Left ventricle myocardium superior (tissue), 1 donor: ENCODE measurements at places on chromosomes 16 and 17. TPM values are rescaled to one million over a fixed set of nuclear protein-coding genes. Genes with fewer than 3 reads are reported as not detected.

Gene CD2BP2
- total RNA-seq = 29.3 TPM

Gene PKD1
- 92.9 TPM for total RNA-seq

Gene CLEC18A
- total RNA-seq = 0.27 TPM

Gene MYO15A
- 0.45 TPM for total RNA-seq

Gene RAP1GAP2
- 48.9 TPM for total RNA-seq

Gene KRT16
- total RNA-seq = not detected

Gene CYB5D1
- total RNA-seq = 25.6 TPM

Gene KRTAP1-5
- not detected for total RNA-seq

Gene RSKR
- total RNA-seq = 4.0 TPM

Gene KRTAP4-1
- total RNA-seq = not detected

Gene NEURL4
- 34.7 TPM for total RNA-seq

- DNase-seq = no peak
These were observed 193.0 kb downstream of the SPECC1 start for GRCh38 chr17:20202141-20202621.

- no peak for DNase-seq
These were observed 20.5 kb upstream of the SPACA3 start for GRCh38 chr17:32971171-32971570.

DNA sequence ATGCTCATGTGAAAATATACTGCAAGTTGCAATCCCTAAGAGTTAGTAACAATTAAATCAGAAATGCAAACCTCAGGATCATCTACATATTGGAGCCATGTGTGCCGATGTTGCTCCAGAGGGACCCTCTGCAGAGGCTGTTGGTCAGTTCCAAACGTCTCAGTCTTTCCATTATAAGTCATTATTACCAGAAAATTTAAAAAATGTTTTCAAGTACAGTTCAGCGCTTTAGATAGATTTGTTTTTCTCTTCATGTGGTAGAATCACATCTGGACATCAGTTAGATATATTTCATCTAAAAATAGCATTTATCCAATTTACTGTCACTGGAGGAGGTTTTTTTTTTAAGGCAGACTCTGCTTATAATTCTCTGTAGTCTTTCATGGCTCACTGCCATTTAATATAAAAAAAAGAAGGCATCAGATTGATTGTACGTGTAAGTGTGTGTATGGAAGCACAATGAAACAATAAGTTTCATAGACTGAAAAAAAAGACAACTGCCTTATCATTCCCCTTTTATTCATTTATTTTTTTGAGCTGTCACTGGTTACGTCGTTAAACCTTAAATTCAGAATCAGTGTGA, 46.1 kb upstream of the MARCHF10 start:
- DNase-seq = no peak

DNA sequence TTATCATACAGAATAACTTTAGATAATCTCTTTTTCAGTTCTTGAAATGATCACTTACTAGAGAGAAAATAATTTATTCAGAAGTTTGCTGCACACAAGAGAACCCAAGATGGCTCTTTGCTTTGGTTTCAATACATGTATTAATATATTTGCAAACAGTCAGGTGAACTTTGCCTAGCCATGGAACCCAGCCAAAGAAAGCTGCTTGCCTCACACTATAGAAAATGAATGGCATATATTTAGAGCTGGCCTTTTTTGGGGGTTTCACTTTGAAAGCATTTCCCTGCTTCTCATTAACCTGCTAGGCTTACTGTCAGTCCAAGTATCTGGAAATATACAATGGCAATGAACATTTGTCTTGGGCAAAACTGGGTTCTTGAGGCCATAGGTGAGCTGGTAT, 75.3 kb downstream of the MRTFB start:
- DNase-seq = no peak

- peak; percentile 64 for DNase-seq
These were observed 32.2 kb downstream of the ACTG1 start for GRCh38 chr17:81480140-81481072.

DNA sequence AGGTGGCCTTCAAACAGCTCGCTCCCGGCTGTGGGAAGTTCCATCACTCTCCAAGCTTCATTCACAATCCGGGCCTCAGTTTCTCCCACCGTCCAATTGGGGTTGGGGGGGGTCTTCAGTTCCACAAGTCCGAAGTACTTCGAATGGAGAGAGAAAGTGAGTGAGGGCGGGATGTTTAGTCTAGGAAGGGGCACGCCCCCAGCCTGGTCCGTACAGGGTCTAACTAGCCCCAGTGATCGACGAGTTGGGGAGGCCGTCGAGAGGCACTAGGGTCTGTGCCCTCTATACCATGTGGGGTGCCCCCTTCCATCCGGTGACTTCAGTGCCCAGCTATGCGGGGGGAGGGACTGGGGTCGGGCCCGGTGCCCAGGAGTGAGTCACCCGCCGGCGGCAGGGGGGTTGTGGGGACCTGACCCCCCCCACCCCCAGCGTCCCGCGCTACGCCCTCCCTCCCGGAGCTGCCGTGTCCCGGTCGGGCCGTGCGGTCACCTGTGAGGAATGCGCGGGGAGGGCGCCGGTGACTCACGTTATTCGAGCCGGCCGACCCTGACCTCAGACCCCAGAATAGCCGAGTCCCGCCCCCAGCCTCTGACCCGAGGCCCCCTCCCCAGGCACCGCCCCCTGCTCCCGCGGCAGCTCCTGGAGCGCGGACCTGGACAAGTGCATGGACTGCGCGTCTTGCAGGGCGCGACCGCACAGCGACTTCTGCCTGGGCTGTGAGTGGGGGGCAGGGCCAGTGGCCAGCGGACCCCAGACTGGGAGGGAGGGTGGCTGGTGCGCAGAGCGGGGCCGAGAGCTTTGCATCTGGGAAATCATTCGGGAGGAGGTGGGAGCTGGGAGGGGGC, 658 bp downstream of the TNFRSF12A start:
- DNase-seq = peak; percentile 82

DNA sequence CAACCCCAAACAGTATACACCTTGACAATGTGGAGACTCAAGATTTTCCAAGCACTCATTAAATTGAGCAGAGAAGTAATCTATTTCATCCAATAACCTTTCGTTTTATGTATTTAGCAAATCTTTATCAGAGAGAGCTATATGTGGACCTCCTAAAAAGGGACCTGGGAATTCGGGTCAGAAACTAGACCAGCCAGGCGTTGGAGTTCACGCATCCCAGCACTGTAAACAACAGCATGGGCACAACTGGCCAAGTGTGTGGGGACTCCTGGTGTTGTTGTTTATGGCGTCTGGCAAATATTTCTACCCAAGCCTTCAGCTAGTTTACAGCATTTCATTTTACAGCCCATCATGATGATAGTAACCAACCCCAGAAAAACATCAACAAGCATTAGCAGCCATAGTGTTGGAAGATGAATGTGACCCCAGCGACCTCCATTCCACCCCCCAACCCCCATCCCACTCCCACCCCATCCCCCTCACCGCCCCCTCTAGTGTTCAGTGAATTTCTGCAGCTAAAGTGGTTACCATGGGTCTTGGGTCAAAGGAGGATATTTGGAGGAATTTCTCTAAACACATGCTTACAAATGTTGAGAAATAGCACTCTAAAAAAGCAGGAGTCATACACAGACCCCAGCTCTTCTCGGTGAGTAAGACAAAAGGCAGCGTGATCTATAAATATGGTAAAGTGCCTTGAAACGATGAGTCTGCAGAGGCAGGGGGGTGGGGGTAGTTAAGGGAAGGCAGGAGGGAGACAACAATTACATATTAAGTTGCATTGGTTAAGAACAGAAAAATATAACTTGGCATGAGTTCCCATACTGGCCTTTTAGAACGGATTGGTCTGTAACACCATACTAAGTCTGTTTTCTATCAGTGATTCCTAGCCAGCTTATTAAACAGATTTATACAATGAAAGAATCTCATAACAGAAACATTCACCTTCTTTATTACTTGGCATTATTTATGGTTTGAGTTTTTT, 91.4 kb upstream of the TBX2 start:
- no peak for DNase-seq

DNA sequence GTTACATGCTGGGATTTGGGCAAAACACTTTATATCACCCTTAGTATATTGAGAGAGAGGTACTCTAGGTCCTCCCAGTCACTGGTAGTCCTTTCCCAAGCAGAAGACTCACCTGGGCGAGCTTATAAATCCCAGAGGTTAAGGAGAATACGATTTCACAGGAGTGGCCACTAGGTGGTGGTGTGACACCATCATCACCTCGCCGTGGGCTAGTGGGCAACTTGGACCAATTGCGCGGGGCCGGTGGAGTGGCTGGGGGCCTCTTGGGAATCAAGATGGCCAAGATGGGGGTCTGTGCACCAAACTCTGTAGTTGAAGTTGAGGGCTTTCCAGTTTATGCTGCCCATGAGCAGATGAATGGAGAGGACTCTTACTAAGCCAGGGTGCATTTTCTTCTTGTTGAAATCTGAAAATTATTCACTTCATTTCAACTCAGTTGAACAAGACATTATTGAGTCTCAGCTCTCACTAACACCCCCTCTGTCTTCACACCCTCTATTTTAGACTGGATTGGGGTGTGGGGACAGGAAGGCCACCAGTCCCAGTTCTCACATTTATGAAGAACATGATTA, 38.2 kb upstream of the PIRT start:
- peak; percentile 33 for DNase-seq

DNA sequence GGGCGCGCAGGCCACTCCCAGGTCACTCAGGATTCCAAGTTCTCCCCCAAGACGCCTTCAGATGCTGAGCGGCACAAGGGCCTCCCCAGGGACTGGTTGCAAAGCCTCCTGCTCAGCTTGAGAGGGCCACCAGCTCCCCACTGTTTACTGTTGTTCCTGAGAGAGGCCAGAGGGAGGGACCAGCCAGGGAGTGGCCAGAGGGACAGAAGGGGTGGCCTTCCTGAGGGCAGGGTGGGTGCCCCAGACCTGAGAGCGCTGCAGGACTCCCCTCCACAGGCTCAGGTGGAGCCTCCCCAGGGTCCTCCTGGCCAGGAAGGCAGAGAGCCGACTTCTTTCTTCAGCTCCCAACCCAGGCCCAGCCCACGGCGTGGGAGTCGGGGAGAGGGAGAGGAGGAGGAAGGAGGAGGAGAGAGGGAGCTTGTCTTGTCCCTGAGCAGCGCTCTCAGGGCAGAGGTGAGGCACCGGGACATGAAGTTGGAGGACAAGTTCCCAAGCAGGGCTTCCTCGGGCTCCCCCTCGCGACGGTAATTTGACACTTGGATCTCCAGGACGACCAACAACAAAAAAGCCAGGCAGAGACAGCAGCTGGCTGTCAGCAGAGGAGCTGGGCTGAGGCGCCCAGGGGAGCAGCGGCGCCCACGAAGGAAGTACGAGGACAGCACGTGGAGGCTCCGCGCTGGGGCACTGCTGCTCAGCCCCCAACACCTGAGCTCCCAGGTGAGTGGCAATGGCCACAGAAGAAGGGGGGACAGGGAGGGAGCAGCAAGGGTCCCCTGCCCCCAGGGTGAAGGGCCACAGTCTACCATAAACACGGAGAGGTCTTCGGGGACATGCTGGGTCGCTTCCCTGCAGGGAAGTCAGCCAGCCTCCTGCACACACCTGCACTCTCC, 497 bp downstream of the SMIM5 start:
- peak; percentile 93 for DNase-seq

DNA sequence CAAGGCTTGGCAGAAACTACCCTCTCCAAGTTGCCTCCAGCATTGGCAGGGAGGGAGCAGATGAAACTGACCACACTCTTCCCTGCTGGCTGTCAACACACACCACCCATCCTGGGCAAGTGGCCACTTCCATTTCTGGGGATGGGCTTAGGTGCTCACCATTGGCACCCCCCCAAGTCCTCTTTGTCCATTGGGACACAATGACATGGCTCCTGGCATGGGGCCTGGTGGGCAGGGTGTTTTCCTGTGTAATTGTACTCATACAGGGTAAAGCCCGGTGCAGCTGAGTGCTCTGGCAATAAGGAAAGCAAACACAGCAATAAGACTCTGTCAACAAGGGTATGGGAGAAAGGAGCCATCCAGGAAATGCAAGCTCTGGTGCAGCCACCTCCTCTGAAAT, 22.6 kb downstream of the SCNN1B start:
- peak; percentile 68 for DNase-seq

DNA sequence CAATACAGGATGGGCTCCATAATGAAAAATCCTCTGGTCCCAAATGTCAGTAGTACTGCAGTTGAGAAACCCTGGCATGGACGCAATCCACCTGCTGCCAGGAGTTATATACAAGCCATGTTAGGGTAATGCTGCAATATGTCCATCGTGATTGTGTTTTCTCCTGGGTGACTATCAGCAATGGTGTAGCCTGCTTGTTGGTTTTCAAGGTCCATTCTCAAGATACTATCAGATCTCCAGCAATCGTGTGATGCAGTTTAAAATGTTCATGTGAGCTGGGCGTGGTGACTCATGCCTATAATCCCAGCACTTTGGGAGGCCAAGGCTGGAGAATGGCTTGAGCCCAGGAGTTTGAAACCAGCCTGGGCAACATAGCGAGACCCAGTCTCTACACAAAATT, 24.0 kb downstream of the ABCC1 start:
- DNase-seq = no peak

GRCh38 chr17:57833179-57833939, 16.5 kb downstream of the MRPS23 start:
- peak; percentile 68 for DNase-seq

DNA sequence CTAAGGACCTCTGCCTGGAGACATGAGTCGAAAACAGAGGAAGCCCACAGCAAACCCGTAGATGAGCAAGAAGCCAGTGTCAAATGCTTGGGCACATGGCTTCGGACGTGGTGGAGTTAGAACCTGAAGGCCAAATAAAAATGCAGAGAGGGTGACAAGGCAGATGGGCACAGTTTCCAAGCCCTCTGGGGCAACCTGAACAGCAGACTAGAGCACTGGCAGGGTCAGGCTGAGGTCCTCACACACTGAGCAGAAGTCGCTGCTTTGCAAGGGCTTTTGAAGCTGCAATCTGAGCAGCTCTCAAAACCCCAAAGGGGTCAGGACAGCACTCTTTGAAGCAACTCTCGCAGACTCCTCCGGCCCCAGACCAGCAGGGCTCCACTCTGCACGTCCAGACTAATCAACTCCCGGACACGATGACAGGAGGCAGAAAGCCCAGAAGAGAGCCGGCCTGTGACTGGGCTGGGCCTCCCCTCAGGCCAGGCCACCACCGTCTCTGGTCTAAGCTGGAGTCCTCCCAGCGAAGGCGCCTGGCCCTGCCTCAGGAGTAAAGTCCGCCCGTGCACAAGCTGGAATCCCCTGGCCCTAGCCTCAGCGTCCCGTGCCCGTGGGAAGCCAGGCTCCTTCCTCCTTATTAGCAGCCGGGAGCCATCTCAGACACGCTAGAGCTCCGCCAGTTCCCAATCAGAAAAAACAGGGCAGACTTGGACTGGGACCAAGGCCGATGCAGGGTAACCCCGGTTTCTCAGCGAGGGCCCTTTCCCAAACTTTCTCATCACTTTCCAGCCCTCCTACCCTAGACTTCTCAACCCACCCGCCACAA, 924 bp downstream of the SMARCD2 start:
- peak; percentile 88 for DNase-seq

- DNase-seq = no peak
These were observed 1.2 kb downstream of the USP7 start for GRCh38 chr16:8962393-8963009.

GRCh38 chr17:71631483-71631882, 489.3 kb upstream of the SOX9 start:
- no peak for DNase-seq

GRCh38 chr17:13590441-13590840, 11.3 kb downstream of the HS3ST3A1 start:
- no peak for DNase-seq
